Cerebellar nuclear complex (tissue), 1 donor: ENCODE measurements at places on chromosomes 2 and 18.

- no peak for DNase-seq
These were observed 31.9 kb downstream of the PRKRA start for GRCh38 chr2:178419123-178419522.

DNA sequence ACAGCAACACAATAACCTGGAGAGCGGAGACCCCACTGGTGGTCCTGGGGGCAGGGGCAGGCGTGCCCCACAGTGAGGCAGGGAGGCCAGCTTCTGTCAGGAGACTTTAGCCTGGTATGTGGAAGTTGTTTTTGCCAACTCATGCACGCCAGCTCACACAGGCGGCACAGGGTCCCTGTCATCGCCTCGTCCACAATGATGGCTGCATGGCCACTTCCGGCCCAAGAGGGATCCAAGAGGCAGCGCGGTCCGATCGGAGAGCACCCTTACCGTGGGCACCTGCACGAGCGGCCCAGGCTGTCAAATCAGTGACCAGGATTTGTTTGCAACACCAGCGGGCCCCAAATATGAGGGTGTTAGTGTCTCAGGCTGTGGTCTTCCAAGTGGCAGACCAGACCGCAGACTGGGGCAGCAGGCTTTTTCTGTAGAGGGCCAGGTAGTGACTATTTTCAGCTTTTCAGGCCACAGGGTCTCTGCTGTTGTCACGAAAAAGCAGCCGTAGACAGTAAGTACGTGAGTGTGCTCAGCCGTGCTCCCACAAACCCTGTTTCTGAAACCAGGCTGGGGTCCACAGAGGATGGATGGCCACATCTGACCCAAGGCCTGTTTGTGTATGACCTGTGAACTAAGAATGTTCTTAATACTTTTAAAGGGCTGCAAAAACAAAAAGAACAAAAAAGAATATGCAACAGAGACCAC is 21.2 kb downstream of the SNED1 start:
- no peak for DNase-seq

GRCh38 chr2:133266041-133266925 is 302.0 kb downstream of the NCKAP5 start:
- no peak for DNase-seq

GRCh38 chr18:8946066-8946838 is 156.2 kb upstream of the NDUFV2 start:
- DNase-seq = no peak

- no peak for DNase-seq
These were observed 35.7 kb downstream of the COPS7B start for GRCh38 chr2:231821908-231822307.

GRCh38 chr2:188664951-188665595 is 309.1 kb upstream of the COL3A1 start:
- DNase-seq = no peak

- no peak for DNase-seq
These were observed 4.5 kb upstream of the PRSS56 start for GRCh38 chr2:232515639-232516038.

DNA sequence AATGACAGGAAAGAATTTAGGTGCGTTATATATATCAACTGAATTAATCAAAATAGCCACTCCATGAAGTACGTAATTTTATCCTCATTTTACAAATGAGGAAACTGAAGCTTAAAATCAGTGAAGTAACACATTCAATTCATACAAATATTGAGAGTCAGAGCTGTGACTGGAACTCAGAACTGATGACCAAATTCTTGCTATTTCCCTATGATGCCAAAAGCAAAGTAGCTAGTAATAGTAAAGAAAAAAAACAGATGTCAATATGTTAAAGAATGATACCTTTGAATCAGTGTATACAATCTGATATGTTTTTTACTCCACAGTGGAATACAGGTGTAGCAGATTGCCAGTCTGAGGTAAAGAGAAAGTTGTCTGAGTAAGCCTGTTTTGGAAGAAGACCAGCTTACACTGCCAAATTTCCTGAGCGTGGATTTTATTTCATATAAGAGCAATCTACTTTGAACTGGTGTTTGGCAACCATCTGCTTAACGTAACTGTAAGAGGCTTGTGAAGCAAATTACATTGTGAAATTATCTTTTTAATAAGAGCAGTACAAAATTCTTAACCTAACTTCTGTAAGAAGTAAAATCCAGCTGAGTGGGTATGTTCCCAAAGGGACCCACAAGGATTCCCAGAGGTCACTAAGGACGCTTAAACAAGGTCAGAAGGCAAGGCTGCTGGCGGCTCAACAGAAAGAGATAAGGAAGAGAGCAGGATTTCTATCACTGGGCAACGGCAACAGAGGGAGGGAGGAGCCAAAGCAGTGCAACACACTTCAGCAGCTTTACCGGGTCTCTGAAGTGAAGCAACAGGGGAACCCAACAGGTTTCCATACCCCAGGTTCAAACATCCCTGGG is 85.6 kb downstream of the IKZF2 start:
- no peak for DNase-seq

- no peak for DNase-seq
These were observed 11.5 kb upstream of the SERPINB13 start for GRCh38 chr18:63575681-63576080.

- DNase-seq = no peak
These were observed 42.3 kb downstream of the BOLA3 start for GRCh38 chr2:74105413-74105812.

GRCh38 chr2:72291059-72291458 is 143.4 kb upstream of the CYP26B1 start:
- no peak for DNase-seq

- no peak for DNase-seq
These were observed 75.4 kb downstream of the SFXN5 start for GRCh38 chr2:72996117-72996502.

DNA sequence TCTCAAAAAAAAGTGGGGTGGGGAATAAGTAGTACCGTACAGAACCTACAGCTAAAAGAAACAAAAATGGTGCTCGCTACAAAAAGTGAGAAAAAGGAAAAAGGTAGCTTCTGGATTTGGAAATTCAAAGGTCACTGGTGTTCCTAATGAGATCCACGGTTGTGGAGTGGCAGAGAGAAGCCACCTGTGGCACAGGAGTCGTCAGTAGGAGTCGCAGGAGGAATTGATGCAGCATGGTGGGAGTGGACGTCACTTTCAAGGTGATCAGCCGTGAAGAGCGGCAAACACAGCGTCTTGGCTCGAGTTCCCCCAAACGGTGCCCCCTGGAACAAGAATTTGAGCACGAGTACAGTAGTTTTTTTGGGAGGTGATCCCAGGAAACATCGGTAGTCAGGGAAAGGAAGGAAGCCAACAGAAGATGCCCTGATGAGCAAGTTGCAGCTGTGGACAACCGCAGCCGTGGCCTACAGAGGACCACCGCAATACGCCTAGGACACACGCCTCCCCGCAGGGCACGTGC is 1.4 kb upstream of the TTL start:
- DNase-seq = no peak

DNA sequence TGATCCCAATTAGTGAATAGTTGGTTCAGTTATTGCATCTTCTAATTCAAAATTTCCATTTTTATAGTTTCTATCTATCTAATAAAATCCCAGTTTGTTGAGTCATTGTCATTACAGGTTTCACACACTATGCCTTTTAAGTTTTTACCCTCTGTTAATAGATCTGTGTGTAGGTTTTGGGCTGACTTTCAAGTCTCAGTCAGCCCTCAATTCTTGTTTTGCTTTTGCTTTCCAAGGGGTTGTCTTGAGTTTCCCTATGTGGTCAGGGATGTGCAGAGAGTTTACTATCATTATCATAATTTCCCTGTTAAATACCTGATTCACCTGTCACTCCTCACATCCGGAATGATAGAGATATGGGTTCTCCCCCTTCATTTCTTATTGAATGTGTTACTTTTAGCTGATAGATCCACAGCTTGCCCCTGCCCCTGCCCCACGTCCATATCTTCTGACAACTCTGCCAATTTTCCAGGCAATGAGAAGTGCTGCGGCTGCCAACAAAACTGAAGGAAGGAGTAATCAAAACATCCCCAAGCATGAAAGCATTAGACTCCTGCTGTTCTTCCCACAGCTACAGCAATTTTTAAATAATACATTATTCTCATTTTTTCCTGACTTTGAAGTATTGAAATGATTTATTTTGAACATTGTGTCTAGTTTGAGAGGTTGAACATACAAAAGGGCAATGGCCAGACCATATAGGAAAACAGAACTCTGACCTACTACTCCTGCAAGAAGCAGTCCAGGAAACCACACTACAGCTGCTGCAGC is 1064.8 kb downstream of the SUCLG1 start:
- DNase-seq = no peak

- DNase-seq = no peak
These were observed 6.7 kb upstream of the SCYGR1 start for GRCh38 chr2:227394401-227394800.

DNA sequence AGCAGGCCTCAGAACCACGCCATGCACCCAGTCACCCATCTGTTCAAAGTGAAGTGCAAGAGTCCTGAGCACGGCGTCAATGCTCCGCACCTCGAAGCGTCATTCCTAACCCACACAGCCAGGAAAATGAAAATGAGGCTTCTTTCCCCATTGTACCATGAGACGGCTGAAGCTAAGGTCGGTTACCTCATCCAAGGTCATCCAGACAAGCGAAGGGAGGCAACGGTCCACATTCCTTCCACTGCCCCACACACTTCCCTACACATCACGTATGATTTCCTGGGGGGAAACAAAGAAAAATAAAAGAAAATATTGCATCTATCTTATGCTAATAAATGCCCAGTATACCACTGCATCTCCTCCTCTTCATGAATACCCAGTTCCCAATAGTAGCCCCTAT is 113.5 kb upstream of the RAB6C start:
- no peak for DNase-seq

- no peak for DNase-seq
These were observed 150.6 kb downstream of the TXNL1 start for GRCh38 chr18:56487801-56488200.

DNA sequence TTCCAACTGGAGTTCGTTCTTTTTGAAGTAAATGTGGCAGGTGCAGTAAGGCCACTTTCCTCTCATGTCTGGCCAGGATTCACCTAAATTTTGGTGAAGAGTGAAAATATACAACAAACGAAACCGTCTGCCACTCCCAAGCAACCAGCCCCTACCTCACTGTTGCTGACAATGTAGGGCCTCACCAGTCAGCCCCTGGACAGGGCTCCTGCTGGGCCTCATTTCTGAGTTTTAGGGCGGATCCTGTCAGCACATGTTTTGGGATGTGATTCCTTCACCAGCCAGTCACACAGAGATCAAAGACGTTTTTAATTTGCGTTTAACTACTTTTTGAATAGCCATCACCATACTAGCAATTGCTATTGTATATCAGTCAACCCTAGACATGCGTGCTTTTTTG is 185.0 kb downstream of the WDR7 start:
- no peak for DNase-seq

GRCh38 chr2:240687741-240688552 is 3.7 kb upstream of the AQP12A start:
- no peak for DNase-seq

DNA sequence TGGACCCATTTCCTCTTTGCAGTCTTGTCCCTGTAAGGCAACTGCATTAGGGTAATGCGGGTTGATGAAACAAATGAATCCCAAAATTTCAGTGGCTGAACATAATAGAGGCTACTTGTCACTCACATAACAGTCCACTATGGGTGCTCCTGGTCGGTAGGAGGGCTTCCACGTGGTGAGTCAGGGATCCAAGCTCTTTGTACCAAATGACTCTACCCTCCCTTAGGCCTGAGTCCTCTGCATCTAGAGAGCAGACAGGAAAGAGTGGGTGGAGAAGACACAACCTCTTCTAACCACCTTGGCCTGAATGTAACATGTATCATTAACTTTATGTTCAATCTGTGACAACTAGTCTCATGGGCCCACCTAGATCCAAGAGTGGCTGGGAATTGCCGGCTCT is 86.2 kb upstream of the HAAO start:
- DNase-seq = no peak

DNA sequence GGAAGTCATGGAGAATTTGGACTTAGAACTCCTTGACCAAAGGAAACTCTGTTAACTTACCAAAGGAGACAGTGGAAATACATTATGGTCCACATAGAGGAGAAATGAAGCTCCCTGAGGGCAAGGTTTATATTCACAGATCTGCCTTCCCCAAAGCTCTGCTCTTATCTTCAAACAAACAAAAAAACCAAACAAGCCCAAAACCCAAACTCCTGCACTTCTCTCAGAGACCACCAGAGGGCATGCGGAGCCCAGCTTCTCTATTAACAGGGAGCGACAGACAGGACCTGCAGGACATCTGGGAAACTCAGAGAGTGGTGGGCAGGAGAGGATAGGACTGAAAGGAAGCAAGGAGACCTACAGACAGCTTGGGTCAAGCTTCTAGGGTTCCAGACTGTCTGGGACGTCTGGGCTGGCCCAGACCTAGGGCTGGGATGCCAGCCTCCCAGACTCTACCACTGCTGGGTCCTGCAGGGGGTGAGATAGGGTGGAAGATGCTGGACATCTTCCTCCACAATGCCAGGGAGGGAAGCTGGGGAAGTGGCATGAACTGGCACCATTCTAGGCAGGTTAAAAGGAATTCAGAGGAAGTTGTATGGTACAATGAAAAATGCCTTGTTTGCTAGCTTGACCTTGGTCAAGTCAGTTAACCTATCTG is 4.0 kb upstream of the WNT10A start:
- no peak for DNase-seq

GRCh38 chr2:37143974-37144373 is 12.8 kb downstream of the EIF2AK2 start:
- no peak for DNase-seq

GRCh38 chr2:200592406-200593075 is 6.7 kb downstream of the AOX1 start:
- no peak for DNase-seq

- no peak for DNase-seq
These were observed 7.4 kb downstream of the KLHL30 start for GRCh38 chr2:238145851-238146250.

GRCh38 chr2:157349949-157350515 is 24.4 kb upstream of the ERMN start:
- no peak for DNase-seq

- peak; percentile 11 for DNase-seq
These were observed 11.3 kb downstream of the MEIS1 start for GRCh38 chr2:66445925-66446871.

GRCh38 chr2:154724194-154724797 is 25.8 kb downstream of the KCNJ3 start:
- DNase-seq = no peak

GRCh38 chr2:231185050-231185725 is 13.2 kb upstream of the ARMC9 start:
- no peak for DNase-seq

- DNase-seq = no peak
These were observed 270.5 kb downstream of the ACTR3 start for GRCh38 chr2:114160263-114160981.

DNA sequence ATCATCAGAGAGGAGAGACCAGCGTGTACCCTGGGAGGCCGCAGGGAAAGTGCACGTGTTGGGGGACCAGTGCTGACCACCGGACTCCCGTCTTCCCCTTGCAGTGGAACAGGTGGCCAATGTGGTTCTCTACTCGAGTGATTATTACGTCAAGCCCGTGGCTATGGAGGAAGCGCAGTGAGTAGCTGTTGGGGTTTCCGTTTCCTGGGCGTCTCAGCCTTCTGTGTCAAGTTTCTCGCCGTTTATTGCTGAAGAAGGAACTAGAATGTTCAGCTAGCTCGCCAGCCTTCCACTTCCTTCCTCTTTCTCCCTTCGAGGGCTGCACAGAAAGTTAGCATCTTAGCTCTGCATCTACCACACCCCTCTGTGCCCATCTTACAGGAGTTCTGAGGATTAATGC is 22.8 kb upstream of the DGKD start:
- DNase-seq = no peak

GRCh38 chr2:236546561-236547002 is 23.0 kb upstream of the ACKR3 start:
- no peak for DNase-seq

GRCh38 chr2:95350368-95350767 is 52.1 kb upstream of the FAHD2A start:
- no peak for DNase-seq

- DNase-seq = no peak
These were observed 343.8 kb downstream of the PID1 start for GRCh38 chr2:228927028-228928010.
